Iris pigment epithelial cell (primary cell): ENCODE measurements at places on chromosomes 3 and 15.
A peak's percentile ranks its signal among the peaks of the same experiment; 100 is the strongest.

DNA sequence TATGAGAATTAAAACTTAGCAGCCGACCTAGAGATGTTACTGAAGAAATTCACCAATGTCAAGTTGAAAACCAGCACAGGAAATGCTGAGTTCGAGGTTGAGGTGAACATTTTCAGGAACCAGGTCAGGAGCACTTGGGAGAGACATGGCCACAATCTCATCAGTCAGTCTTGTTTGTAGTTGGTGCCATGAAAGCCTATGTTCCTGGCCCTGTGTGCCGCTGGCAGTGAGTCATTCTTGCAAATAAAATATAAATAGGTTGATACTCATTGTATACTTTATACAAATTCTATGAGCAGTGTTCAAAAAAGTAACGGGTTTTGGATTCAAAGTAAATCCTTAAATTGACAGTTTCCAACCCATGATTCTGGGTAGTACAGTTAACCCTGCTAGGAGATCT, 1.5 kb upstream of the FSIP1 start:
- peak; percentile 66 for DNase-seq

- DNase-seq: peak; percentile 56
Observed at GRCh38 chr3:138479438-138479863, 45.0 kb downstream of the ESYT3 start.

DNA sequence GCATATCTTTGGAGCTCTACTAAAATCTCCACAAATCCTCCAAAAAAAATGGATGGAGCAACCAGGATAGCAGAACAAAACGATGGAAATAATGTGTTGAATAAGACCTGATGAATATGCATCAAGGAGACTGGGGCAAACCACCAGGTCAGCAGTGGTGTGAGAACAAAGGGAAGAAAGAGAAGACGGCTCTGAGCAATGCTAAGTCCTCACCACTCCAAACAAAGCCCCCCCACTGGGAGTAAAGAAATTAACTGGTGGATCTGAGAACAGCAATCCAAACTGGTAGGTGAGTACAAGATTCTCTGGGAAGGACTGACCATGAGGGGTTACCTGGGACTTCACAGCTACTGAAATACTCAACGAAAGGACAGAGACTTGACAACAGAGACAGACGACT, 977.3 kb downstream of the TBL1XR1 start:
- no peak for DNase-seq

DNA sequence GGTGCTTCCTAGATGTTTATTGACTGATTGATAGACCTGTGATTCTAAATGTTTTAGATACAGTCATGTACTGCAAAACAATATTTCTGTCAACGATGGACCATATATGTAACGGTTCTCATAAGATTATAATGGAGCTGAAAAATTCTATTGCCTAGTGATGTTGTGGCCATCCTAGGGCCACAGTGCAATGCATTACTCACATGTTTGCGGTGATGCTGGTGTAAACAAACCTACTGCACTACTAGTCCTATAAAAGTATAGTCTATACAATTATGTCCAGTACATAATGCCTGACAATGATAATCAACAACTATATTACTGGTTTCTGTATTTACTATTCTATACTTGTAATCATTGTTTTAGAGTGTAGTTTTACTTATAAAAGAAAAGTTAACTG, 46.8 kb downstream of the CHST2 start:
- peak; percentile 24 for DNase-seq

DNA sequence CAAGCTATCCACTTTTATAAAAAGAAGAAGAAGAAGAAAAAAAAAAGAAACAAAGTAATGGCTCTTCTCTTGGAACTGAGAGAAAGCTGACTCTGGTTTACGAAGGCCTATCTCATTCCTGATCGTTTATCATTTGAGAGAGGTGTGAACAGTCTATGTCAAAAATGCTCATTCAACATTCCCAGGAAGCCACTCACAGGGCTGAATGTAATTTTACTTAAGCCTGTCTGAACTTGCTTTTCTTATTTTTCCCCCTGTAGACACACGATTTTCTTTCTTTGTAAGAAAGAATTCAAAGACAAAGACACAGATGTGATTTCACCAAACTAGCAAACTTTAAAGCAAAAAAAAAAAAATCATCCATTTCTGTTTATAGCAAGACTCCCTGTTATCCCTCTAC, 805.8 kb downstream of the FHIT start:
- DNase-seq: no peak

DNA sequence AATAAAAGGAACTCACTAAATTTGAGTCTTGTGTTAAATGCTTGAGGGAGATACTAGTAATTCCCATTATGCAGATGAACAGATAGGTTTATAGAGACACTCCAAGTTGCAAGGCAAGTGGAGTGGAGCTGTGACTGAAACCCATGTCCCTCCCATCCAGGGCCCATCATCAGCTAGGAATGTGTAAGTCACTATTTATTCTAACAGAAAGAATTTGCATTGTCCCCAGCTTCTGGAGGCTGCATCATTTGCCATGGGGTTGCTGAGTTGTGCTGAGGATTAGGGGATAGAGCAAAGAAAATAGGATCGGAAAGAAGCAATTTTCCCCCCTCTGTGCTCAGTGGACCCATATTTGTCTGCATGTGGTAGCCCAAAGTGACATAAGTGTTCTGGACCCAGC, 197.4 kb upstream of the RGMA start:
- no peak for DNase-seq

- no peak for DNase-seq
Observed at GRCh38 chr3:186620213-186621092, 7.6 kb downstream of the AHSG start.

DNA sequence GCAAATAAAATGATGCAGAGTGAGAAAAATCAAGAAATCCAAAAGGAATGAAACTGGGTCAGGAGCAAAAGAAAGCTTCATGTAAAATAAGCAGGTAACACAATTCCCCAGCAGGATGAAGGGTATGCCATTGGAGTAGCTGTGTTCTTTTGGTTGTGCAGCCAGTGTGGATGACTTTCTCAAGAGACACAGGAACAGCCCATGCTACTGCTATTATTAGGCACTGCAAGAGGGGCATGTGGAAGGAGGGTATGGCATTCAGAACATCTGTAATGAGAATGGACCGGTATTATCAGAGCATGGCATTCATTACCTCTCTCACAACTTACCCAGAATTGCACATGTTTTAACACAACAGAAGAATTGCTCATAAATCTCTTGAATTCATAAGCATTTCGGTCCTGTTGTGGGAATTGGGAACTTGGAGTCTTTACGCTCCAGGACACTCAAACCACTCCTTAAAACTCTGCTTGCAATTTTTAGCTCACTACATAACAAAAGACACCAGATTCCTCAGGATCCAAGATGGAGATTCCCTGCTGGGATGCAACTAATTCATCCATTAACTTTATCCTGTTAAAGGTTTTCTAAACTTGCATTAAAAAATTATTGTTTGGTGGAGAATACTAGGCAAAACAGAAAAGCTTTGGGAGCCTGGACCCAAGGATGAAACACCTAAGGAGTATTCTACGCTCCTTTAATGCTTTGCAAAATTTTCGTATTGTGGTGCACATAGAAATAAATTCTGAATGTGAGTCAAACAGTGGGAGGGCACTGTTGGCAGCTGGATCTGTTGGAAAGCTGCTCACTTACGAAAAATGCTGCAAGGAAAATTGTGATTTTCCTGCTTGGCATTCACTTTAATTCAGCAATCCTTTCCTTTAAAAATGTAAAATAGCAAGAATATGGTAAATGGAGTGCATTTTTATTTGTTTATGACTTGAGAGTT, 34.6 kb upstream of the CDIN1 start:
- DNase-seq: no peak

GRCh38 chr3:187930021-187930420, 184.8 kb upstream of the BCL6 start:
- no peak for DNase-seq

- no peak for DNase-seq
Observed at GRCh38 chr3:58184982-58185360, 25.8 kb downstream of the DNASE1L3 start.

- no peak for DNase-seq
Observed at GRCh38 chr3:127304121-127304744, 16.4 kb upstream of the PRR20G start.

DNA sequence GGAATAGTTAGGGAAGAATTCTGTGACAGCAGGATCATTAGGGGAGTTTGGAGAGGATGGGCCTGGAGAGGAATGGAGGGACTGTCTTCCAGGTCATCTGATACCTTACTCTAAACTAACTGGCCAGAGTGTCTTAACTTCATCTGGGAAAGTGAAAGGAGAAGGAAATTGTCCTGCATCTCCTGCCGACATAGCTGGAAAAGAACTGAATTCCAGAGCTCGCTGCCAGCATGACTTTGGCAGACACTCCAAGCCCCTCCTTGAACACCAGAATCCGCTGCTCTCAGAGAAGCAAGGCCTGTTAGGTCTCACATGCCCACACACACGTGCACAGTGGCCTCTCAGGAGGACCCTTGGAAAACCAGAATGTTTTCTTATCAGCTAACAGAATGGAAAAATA, 10.5 kb downstream of the ABI3BP start:
- DNase-seq: peak; percentile 32

- DNase-seq: no peak
Observed at GRCh38 chr3:90055666-90056065, 948.2 kb downstream of the EPHA3 start.

DNA sequence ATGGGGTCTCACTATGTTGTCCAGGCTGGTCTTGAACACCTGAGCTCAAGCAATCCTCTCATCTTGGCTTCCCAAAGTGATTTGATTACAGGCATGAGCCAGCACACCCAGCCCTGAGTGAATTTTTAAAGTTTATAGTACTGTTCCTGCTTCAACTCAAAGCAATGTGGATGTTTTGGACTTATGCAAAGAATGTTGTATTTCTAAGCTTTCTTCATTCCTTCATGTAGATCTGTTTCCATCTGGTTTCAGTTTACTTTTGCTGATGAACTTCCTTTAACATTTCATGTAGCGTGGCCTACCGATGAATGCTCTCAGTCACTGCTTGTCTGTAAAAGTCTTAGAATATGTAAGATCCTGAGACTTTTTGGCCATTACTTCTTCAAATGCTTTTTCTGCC, 23.2 kb downstream of the NRG4 start:
- peak; percentile 84 for DNase-seq

- no peak for DNase-seq
Observed at GRCh38 chr3:111668326-111668725, 73.2 kb upstream of the ZBED2 start.
